ENCODE measurements at places on chromosomes 5 and 9. TPM values are rescaled to one million over a fixed set of nuclear protein-coding genes. Genes with fewer than 3 reads are reported as not detected.

DNA sequence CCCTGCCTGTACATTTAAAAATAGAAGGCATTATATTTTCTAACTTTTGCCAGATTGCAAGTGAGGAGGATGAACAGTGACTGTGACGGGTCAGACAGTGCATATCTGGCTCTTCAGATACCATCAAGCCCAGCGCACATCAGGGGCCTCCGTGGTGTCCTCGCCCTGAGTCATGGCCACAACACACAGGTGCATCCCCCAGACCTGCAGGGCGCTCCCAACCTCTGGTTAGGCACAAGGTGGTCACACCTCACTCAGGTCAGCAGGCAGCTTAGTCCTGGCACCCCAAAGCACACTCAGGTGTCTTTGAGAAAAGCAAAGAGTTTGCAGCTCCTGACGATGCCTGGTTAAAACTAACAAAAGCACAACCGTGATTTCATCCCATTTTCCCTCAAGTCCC is 28.6 kb downstream of the IRX2 start:
- DNase-seq: no peak
- no peak overlapping the region for H3K27ac ChIP-seq
- H3K4me3 ChIP-seq: no peak overlapping the region
- no peaks in the 10 kb centered on the region for H3K4me1 ChIP-seq
- H3K27me3 ChIP-seq: peaks cover 73% of the 10 kb centered on the region
- H3K36me3 ChIP-seq: no peaks in the 10 kb centered on the region

LCP2 gene
- not detected for total RNA-seq

DNA sequence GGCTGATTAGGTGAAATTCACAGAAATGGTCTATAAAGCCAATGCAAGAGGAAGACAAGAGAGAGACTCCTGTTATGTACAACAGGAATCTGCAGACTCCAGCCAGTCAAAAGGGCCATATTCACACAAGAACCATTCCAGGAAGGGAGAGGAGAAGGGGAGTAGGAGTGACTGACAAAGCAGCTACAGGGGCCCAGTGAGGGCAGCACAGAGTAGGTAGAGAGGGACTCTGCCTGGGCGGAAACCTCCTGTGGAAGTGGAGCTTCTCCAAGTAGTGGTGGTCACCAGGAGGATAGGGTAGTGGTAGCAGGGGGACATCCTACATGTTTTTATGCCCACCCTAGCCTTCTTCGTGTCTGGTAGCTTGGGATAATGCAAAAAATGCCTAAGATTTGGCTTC is 667.3 kb downstream of the ACTL7B start:
- H3K4me3 ChIP-seq: no peak overlapping the region
- H3K36me3 ChIP-seq: no peaks in the 10 kb centered on the region
- no peaks in the 10 kb centered on the region for H3K27me3 ChIP-seq
- DNase-seq: no peak
- H3K4me1 ChIP-seq: peaks cover 11% of the 10 kb centered on the region
- no peak overlapping the region for H3K27ac ChIP-seq

DNA sequence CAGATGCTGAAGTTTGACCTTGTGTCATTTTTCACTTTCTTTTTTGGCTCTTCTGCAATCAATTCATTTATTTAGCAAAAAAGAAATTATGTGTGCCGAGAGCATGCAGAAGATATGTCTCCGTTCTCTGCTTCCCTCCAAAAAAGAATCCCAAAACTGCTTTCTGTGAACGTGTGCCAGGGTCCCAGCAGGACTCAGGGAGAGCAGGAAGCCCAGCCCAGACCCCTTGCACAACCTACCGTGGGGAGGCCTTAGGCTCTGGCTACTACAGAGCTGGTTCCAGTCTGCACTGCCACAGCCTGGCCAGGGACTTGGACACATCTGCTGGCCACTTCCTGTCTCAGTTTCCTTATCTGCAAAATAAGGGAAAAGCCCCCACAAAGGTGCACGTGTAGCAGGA is 2.4 kb downstream of the FGFR4 start:
- no peak for DNase-seq
- H3K36me3 ChIP-seq: no peaks in the 10 kb centered on the region
- H3K27me3 ChIP-seq: no peaks in the 10 kb centered on the region
- no peak overlapping the region for H3K4me3 ChIP-seq

DMRT2 gene
- not detected for total RNA-seq

PDE8B gene
- total RNA-seq: 0.12 TPM

DNA sequence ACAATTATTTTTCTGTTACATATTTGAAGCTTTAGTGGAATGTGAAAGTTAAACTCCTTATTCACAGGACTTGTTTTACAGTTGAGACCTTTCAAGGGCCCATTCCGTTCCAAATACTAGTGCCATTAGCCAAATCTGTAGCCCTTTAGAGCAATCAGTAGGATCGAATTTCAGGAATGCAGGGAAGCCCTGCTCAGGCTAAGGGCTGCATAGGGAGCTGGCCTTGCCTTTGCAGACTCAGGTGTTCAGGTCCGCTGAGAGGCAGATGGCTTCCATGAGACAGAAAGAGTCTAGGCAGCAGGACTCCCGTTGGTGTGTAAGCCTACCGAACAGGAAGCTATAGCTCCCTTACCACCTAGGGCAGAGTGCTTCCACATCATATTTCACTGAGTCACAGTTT is 150.1 kb upstream of the SLC27A6 start:
- H3K4me3 ChIP-seq: no peak overlapping the region
- H3K27me3 ChIP-seq: no peaks in the 10 kb centered on the region
- no peak for DNase-seq
- H3K27ac ChIP-seq: no peak overlapping the region
- H3K36me3 ChIP-seq: no peaks in the 10 kb centered on the region

GRCh38 chr5:123263859-123264258 is 159.3 kb downstream of the CEP120 start:
- no peaks in the 10 kb centered on the region for H3K4me1 ChIP-seq
- H3K36me3 ChIP-seq: no peaks in the 10 kb centered on the region
- no peak overlapping the region for H3K4me3 ChIP-seq
- DNase-seq: no peak

DNA sequence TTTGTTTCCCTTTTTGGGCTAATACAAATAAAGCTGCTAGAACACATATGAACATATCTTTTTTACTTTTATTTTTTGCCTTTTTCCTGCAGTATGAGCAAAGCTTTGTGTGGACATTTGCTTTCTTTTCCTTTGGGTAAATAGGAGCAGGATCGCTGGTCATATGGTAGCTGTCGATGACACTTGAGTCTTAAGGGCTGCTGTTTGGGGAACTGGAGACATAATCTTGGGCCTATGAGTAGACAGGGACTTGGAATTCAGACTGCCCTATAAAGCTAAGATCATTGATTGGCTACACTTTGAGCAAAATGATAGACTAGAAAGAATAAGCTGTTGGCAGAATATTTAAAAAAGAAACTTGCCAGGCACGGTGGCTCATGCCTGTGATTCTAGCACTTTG is 60.9 kb upstream of the ABL1 start:
- no peak for DNase-seq
- no peaks in the 10 kb centered on the region for H3K27me3 ChIP-seq
- no peak overlapping the region for H3K27ac ChIP-seq
- no peaks in the 10 kb centered on the region for H3K4me1 ChIP-seq
- no peaks in the 10 kb centered on the region for H3K36me3 ChIP-seq
- H3K4me3 ChIP-seq: no peak overlapping the region

DNA sequence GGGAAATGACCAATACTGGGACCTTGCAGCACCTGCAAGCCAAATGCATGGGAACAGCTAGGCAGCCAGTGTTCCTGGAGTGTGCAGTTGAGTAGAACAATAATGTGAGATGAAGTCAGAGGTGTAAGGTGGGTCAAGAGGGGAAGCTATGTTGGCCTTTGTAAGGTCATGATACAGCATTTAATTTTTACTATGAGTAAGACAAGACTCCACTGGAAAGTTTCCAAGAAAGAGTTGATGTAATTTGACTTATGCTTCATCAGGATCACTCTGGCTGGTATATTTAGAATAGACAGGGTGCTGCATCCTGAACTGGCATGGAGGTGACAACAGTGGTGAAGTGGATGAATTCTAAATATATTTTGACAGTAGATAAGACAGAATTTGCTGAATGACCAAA is 744.8 kb downstream of the KCTD16 start:
- H3K4me3 ChIP-seq: no peak overlapping the region
- no peak overlapping the region for H3K27ac ChIP-seq
- H3K4me1 ChIP-seq: no peaks in the 10 kb centered on the region
- H3K27me3 ChIP-seq: no peaks in the 10 kb centered on the region
- no peaks in the 10 kb centered on the region for H3K36me3 ChIP-seq

PCDHGB3 gene
- 1.2 TPM for total RNA-seq

GRCh38 chr5:159459951-159460538 is 129.8 kb upstream of the IL12B start:
- peaks cover 49% of the 10 kb centered on the region for H3K4me1 ChIP-seq
- H3K4me3 ChIP-seq: no peak overlapping the region
- no peaks in the 10 kb centered on the region for H3K27me3 ChIP-seq
- DNase-seq: peak; percentile 9
- no peaks in the 10 kb centered on the region for H3K36me3 ChIP-seq
- no peak overlapping the region for H3K27ac ChIP-seq

- H3K27ac ChIP-seq: no peak overlapping the region
- H3K36me3 ChIP-seq: no peaks in the 10 kb centered on the region
- peaks cover 6% of the 10 kb centered on the region for H3K4me1 ChIP-seq
- DNase-seq: no peak
- H3K4me3 ChIP-seq: no peak overlapping the region
These were observed 2.1 kb downstream of the ECSCR start for GRCh38 chr5:139460455-139460854.

GRCh38 chr9:94746541-94747370 is 20.3 kb downstream of the AOPEP start:
- no peak overlapping the region for H3K27ac ChIP-seq
- no peak overlapping the region for H3K4me3 ChIP-seq
- H3K36me3 ChIP-seq: peaks cover 16% of the 10 kb centered on the region
- no peak for DNase-seq

DNA sequence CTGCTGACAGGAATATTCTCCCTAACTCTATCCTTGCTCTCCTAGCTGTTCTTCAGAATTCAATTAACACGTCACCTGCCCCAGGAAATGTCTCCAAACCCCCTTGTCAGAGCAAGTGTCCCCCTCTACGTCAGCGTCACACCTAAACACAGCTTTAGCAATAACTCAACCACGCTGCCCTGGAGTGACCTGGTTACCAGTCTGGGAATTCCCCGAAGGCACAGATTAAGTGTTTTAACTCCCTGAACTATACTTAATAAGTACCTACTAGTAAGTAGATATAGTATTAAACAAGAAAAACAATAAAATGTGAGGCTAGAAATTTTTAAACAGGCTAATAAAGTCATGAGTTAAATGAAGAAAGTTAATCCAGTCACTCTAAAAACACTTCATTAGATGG is 78.4 kb downstream of the FANCC start:
- no peak overlapping the region for H3K27ac ChIP-seq
- DNase-seq: no peak
- no peaks in the 10 kb centered on the region for H3K4me1 ChIP-seq
- no peak overlapping the region for H3K4me3 ChIP-seq
- H3K27me3 ChIP-seq: no peaks in the 10 kb centered on the region

DNA sequence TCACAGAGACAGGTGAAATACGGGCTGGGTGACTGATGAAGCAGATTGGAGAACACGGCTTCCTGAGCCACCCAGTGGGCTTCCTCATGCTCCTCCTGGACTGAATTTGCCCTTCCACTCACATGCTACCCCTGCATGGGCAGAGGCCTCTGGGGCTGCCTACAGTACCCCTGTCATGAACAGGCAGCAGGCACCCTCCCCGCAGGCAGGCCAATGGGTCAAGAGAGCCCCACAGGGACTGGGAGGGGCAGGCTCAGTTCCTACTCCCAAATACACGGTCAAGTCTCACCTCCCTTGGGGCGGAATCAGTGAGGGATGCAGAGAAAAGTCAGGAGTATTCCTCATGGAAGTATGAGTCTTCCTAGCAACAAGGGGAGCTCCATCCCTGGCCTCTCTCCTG is 48.6 kb upstream of the ZBTB43 start:
- H3K27me3 ChIP-seq: peaks cover 28% of the 10 kb centered on the region
- H3K36me3 ChIP-seq: no peaks in the 10 kb centered on the region
- DNase-seq: no peak
- H3K4me1 ChIP-seq: no peaks in the 10 kb centered on the region
- no peak overlapping the region for H3K27ac ChIP-seq

PCDHA1 gene
- total RNA-seq: not detected

ZNF367 gene
- 14.0 TPM for total RNA-seq

GRCh38 chr5:14374100-14374499 is 207.5 kb upstream of the OTULINL start:
- peaks cover 80% of the 10 kb centered on the region for H3K36me3 ChIP-seq
- H3K27ac ChIP-seq: no peak overlapping the region
- H3K4me1 ChIP-seq: peaks cover 7% of the 10 kb centered on the region
- DNase-seq: no peak

HSPA9 gene
- total RNA-seq: 432 TPM

C9 gene
- total RNA-seq: not detected

GRCh38 chr5:65481635-65482295 is at the start of gene ADAMTS6:
Gene ADAMTS6 (minus strand): TSS chr5:65481920. CDS start chr5:65473673, 8,247 bp downstream.
- no peaks in the 10 kb centered on the region for H3K27me3 ChIP-seq
- H3K4me1 ChIP-seq: peaks cover 7% of the 10 kb centered on the region
- DNase-seq: peak; percentile 59
- H3K27ac ChIP-seq: peak within 1 kb of the TSS; percentile 48
- H3K4me3 ChIP-seq: peak within 1 kb of the TSS; percentile 79
- no peaks in the 10 kb centered on the region for H3K36me3 ChIP-seq

ZDHHC11 gene
- 26.0 TPM for total RNA-seq

DNA sequence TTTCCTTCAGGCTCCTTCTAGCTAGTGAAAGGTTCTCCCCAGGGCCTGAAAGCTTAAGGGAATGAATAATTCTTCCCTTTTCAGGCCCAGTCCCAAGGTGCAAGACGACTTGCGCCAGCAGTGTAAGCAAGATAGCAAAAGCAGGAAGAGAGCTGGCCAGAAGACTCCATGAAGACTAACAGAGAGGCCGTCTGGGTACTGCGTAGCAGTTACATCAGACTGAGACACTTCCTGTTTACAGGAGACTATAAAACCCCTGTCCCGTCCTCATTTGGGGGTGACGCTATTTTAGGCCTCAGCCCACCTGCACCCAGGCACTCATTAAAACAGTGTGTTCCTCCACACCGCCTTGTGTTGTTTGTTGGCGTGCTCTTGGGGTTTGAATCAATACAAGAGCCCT is 90.7 kb upstream of the MOCS2 start:
- no peaks in the 10 kb centered on the region for H3K4me1 ChIP-seq
- H3K27ac ChIP-seq: no peak overlapping the region
- no peaks in the 10 kb centered on the region for H3K27me3 ChIP-seq
- no peak for DNase-seq
- no peaks in the 10 kb centered on the region for H3K36me3 ChIP-seq

GRCh38 chr5:12313602-12314001 is 409.4 kb upstream of the CTNND2 start:
- peak; percentile 16 for DNase-seq
- no peak overlapping the region for H3K27ac ChIP-seq
- H3K27me3 ChIP-seq: no peaks in the 10 kb centered on the region
- H3K36me3 ChIP-seq: no peaks in the 10 kb centered on the region
- H3K4me1 ChIP-seq: 0 out of 2 replicates have a peak, but pooled peaks cover 9% of the 10 kb centered on the region
- no peak overlapping the region for H3K4me3 ChIP-seq
